ENCODE measurements at places on chromosomes 2 and 18. TPM values are rescaled to one million over a fixed set of nuclear protein-coding genes. Genes with fewer than 3 reads are reported as not detected.

The UPP2 gene
- total RNA-seq = not detected

The FIGN gene
- total RNA-seq = 12.4 TPM

The STK17B gene
- total RNA-seq = 4.9 TPM

The SLC4A5 gene
- total RNA-seq = 2.4 TPM

The CIB4 gene
- total RNA-seq = not detected

The SAP130 gene
- 16.8 TPM for total RNA-seq

The PFN4 gene
- 0.35 TPM for total RNA-seq

The SCYGR8 gene
- not detected for total RNA-seq

The CYP20A1 gene
- 11.3 TPM for total RNA-seq
